Endothelial cell of umbilical vein (primary cell): ENCODE measurements at places on chromosomes 7 and 10.

DNA sequence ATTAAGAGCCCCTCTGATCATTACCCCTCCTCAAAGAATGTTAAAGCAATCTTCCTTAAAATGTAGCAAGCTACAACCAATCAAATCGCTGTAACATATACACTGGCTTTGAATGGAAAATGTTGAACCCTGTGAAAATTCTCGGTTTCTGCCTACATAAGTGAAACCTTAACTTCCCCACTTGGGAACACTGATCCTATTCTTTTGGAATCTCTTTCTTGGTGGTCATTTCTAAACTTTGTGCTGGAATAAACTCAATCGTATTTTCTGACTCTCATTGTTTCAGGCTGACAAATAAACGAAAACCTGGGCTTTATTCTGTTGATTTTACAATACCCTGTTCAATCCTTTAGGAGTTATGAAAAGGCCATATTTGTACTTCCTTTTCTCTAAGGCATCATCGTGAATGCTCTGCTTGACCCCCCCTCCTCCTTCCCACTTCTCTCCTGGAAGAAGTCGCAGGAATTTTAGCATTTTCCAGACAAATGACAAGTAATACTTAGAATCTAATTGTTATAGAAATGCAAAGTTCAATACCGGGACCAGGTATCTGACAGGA is 155.1 kb upstream of the FAM13C start:
- no peak for DNase-seq

GRCh38 chr7:69738396-69738951 is 140.2 kb downstream of the AUTS2 start:
- DNase-seq, result no peak

DNA sequence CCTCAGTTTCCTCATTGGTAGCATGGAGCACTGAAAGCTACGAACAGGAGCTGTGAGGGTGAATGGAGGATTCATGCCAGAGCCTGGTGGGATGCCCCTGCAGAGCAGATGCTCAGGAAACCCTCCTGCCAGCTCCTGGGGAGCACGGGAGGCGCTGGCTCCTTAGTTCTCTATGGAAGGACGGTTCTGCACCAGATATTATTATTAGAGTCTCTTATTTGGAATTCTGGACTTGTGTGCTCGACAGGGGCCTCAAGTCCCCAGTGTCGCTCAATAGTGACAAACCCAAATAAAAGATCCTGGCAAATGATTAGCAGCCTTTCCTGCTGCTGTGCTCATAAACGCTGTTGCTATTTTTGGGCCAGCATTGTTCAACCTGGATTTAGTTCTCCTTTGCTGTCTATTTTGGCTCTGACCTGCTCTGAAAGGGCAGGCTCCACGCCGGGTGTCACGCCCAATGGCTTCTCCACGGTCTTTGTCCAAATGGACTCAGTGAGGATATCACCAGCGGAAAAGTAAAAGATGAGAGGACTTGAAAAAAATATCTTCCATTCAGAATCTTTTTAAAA is 23.0 kb upstream of the KLF6 start:
- DNase-seq, result no peak

GRCh38 chr7:66413379-66414114 is 208.4 kb downstream of the TPST1 start:
- DNase-seq, result peak; percentile 87

- DNase-seq, result no peak
Observed at GRCh38 chr7:14021069-14021468, 31.6 kb upstream of the ETV1 start.

GRCh38 chr7:25844102-25844870 is 307.7 kb upstream of the NFE2L3 start:
- DNase-seq, result peak; percentile 32

DNA sequence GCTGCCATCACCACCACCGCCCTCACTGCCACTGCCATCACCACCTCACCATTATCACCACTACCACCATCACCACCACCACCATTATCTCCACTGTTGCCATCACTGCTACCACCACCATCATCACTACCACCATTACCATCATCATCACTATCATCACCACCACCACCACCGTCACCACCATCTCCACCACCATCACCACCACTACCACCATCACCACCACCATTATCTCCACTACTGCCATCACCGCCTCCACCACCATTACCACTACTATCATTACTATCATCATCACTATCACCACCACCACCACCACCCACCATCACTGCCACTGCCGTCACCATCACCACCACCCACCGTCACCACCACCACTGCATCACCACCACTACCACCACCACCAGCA is 9.9 kb upstream of the COL13A1 start:
- no peak for DNase-seq

GRCh38 chr7:44982535-44982923 is 3.7 kb upstream of the MYO1G start:
- DNase-seq, result no peak

GRCh38 chr7:30240106-30240800 is 44.1 kb upstream of the ZNRF2 start:
- DNase-seq, result no peak
